HuH-7.5 (cell line): ENCODE measurements at places on chromosomes 11 and 22.
A peak's percentile ranks its signal among the peaks of the same experiment; 100 is the strongest.

DNA sequence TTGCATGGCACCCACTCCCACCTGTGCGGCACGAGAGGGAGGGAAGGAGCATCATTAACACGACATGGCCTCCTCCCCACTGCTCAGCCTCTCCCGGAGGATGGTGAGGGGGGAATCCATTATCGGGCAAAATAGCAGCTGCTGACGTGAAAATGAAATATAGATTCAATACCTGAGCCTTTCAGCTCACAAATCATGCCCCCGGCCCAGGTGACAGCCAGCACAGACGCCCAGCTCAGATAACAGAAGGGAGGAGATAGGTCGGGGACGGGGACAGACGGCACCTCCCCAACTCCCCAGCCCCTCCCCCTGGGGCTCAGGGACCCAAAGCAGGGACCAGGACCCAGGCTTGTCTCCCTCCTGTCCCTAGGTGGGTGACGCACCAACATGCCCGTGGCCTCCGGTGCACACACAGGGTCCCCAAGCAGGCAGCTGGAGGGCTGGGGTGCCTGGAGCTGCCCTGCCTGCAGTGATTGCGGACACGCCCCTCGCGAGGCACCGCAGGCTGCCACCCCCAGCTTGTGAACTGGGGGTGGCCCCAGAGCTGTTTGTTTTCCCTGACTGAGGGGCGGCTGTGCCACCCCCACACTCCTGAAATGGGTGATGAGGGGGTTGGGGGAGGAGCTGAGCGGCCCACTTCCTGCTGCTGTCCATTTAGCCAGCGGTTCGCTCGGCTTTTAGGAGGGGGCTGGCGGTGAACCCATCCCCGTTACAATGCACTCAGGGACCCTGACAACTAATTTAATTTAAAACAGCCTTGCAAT lies 31.7 kb downstream of the FLRT1 start:
- DNase-seq = no peak

DNA sequence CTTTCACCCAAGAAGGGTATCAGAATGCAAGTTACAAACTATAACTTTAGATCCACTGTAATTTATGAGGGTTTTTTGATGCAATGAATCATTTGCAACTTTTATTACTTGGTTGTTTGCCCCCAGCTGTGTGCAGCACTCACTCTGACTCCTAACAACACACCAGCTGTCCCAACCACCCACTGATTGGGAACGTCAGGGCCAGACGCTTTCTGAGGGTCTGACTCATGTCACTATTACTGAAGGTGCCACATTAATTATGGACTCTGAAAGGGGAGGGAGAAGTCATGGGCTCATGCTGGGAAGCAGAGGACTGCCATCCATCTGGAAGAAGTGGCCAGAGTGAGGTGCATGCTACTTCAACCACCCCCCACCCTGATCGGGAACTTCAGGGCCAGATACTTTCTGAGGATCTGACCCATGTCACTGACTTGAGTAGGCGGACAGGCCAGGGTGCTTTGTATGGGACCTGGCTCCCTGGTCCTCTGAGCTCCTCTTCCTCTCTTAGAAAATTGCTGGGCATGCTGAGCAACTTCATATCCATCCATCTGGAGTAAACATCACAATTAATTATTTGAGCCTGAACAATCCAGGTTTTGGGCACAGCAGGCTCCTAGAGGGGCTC lies 44.9 kb upstream of the DRD2 start:
- DNase-seq = no peak

- no peak for DNase-seq
These were observed 762 bp downstream of the ANKRD13D start for GRCh38 chr11:67289651-67290479.

DNA sequence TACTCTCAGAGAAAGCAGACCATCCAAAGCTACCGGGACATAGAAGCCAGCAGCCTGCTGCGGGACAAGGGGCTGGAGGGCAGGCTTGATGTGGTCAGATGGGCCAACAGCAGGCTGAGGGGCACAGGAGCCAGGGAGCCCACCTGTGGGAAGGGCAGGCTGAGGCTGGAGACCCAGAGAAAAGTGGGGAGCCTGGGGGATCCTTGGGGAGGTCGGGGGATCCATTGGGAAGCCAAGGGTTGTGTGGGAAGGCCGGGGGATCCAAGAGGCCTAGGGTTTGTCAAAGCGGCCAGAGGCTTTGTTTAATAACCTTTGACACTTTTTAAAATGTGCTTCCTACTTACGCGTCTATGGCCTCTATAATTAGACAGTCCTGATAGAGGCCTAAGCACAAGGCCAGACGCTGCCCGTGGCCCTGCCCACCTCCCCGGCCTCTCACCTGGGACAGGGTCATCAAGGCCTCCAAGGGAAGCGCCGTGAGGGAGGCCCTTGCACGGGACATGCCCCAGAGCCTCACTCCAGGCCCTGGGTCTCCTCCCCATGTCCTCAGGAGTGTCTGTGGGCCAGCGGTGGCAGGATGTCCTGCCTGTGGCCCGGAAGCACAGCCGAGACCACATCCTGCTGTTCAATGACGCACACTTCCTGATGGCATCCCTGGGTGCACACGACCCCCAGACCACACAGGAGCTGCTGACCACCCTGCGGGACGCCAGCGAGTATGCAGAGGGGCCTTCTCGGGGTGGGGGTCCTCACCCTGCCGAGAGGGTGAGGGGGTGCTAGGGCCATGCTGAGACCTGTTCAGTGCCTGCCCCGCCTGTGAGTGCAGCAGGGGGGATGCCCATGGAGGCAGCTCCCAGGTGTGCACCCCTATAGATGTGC lies 8.6 kb upstream of the GTSE1 start:
- no peak for DNase-seq

- peak; percentile 45 for DNase-seq
These were observed 21.5 kb downstream of the LRP4 start for GRCh38 chr11:46896719-46897406.

DNA sequence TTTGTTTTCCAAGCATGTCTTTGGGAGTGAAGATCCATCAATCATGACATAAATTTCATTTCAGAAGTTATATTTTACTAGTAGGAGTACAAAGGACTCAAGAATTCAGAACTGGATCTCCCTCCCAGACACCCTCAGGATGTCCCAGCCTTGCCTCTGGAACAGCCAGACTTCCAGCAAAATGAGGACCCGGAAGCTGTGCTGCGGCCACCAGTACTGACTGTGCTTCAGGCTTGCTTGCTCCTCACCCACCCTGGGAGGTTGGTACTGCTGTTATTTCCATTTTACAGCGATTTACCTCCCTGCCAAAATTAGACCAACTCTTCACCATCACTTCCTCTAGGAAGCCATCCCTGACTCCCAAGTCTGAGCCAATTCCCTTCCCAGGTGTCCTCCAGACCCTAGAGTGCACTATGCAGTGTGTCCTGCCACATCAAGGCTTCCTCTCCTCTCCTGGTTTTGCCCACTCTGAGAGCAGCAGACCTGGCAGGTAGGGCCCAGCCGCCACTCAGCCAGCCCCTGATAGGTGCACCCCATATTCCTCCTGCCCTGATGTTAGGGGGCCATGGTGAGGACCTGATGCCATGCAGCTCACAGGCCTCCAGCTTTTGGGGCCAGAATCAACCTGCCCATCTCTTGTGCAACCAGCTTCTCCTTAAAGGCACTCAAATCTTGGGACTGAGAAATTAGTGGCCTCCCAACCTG lies 47.3 kb upstream of the WNT7B start:
- no peak for DNase-seq

DNA sequence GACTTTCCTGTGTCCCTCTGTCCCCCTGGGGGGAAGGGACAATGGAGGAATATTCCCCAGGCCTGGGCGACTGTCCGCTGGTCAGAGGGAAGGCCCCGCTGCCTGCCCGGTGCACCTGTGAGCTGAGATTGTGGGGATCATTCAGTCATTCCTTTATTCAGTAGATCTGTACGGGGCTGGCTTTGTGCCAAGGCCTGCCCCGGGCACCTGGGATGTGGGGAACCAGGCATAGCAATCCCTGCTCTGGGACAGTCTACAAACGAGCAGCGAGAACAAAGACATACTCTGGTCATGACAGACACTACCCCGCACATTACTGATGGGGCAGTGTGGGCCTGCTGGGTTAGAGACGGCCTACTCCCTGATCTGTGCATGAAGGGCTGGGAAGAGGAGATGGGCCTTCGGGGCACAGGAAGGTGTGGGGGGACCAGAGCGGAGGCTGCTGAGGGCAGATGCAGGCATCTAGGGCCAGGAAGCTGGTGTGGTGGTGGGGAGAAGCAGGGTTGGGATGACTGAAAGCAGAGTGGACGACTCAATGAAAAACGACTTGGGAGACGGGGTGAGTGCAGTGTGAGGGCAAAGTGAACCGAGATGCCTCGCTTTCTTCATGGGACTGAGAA lies 1.8 kb upstream of the MYO7A start:
- DNase-seq = no peak

DNA sequence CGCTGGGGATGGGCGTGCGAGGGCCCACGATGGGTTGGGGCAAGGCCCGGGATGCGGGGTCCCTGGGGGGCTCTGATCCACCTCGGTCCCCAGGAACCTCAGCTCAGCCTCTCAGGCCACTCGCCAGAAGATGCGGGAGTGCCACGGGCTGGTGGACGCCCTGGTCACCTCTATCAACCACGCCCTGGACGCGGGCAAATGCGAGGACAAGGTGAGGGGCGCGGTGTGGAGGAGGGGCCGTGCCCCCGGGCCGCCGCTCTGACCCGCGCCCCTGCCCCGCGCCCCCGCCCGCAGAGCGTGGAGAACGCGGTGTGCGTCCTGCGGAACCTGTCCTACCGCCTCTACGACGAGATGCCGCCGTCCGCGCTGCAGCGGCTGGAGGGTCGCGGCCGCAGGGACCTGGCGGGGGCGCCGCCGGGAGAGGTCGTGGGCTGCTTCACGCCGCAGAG lies 6.3 kb downstream of the PKP3 start:
- no peak for DNase-seq

DNA sequence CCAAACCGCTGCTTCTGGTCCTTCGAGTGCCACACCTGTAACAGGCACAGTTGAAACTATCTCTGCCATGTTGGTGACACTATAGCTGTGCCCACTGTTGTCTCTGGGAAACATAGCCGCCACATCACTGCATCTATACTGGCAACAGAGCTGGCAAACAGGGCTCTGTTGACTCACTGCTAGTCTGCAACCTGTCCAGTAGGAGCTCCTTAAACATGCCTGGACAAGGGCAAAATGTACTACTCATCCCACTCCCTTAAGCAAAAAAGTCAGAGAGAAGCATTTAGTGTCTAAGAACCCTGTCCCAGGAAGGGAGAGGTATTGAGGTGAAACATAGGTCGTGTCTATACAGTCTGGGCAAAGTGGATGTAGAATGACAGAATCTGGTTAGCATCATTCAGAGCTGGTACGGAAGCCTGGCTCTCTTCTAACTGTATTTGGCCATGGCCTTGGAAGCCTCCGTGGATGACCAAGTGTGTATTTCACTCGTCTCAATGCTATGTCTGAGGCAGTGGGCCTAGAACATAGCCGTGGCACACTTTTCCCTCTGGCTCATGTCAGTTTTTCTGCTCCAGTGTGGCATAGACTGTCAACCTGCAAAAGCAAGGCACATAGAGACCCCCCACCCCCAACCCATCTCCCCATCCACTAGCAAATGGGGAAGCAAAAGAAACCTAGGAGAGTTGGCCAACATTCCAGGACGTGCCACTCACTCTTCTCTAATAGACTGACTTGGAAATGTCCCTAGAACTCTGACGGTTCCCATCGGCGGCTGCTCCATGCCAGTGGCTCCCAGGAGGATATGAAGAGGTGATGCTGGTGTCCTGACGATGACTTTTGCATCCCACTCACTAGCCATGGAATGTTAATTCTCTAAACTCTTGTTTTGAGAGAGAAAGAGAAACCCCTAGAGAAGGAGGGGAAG lies 21.4 kb upstream of the PISD start:
- DNase-seq = no peak

GRCh38 chr11:113615773-113616172 lies 90.3 kb downstream of the TMPRSS5 start:
- DNase-seq = no peak

GRCh38 chr11:55732936-55733335 lies 40.3 kb upstream of the OR5D13 start:
- no peak for DNase-seq

- DNase-seq = no peak
These were observed 480 bp downstream of the TRIM34 start for GRCh38 chr11:5625281-5625680.

GRCh38 chr11:60857378-60858232 lies 1.9 kb upstream of the PTGDR2 start:
- DNase-seq = no peak

GRCh38 chr22:43996170-43996980 lies 27.7 kb upstream of the PARVB start:
- no peak for DNase-seq

GRCh38 chr11:96194581-96195374 lies 148.2 kb downstream of the MAML2 start:
- DNase-seq = no peak

- no peak for DNase-seq
These were observed 7.0 kb downstream of the RIN1 start for GRCh38 chr11:66329165-66329673.

DNA sequence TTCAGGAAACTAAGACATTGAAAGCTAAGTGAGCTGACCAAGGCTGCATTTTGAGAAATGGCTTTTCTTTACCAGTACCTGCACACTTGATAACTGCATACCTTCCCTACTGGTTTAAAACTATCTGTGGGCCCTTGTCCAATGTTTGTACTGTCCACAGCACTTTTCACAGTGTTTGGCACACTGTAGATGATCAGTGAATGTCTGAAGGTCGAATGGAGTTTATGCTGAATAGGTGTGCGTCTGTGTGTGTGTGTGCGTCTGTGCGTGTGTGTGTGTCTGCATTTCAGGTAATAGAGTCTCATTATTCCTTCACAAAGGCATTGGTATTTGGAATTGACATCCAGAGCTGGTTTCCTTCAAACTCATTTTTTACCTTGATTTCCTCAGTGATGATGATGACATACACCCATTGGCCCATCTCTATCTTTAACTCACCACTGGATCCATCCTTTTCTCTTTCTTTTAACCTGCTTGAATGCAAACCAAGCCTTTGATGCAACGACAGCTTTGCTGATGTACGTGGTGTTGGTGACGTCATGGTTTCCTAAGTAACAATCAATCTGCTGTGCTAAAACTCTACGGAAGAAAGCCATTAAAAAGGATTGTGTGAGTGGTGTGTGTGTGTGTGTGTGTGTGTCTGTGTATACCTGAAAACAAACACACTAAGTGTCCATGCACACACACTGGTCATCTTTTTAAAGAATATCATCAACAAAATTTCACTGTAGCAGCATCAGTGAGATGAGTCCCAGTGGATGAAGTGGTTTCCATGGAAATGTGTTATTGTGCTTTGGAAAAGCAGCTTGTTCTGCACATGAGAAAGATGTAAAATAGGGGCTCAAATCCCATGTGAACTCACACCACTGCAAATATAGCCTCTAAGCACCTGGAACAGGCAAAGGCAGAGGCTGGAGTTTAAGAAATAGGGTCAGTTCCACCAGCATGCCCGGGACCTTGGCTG lies 490.2 kb upstream of the B3GAT1 start:
- no peak for DNase-seq

- DNase-seq = no peak
These were observed 90.5 kb downstream of the NTM start for GRCh38 chr11:131460931-131461330.

GRCh38 chr11:94790661-94791180 lies 22.6 kb downstream of the AMOTL1 start:
- DNase-seq = no peak

- DNase-seq = no peak
These were observed 3.9 kb downstream of the KLHL35 start for GRCh38 chr11:75428989-75429640.
